GOT3 (cell line): ENCODE measurements at places on chromosomes 3 and 15.

- DNase-seq: no peak
Measured at GRCh38 chr3:13145826-13146642, 72.8 kb upstream of the IQSEC1 start.

GRCh38 chr15:38690719-38691332 is 126.2 kb upstream of the RASGRP1 start:
- DNase-seq: no peak

DNA sequence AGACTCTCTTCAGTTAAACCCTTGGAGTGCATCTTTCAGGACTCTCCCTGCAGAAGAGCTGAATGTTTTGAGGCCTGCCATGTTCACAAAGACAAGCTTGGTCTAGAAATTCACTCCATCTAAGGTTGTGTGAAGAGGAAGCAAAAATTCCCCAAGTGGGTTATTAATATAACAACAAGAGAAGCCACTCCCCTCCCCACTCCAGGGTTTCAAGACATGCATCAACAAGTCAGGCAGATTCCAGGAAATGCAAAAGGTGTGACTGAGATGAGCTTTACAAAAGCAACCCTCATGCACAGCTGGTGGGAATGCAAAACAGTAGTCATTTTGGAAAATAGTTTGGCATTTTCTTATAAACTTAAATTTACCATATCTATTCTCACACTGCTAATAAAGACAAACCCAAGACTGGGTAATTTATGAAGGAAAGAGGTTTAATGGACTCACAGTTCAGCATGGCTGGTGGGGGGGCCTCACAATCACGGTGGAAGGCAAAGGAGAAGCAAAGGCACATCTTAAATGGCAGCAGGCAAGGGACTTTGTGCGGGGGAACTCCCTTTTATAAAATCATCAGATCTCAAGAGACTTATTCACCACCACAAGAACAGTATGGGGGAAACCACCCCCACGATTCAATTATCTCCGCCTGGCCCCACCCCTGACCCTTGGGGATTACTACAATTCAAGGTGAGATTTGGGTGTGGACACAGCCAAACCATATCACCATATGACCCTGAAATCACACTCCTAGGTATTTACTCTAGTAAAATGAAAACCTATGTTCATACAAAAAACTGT is 31.3 kb downstream of the TARS3 start:
- no peak for DNase-seq

DNA sequence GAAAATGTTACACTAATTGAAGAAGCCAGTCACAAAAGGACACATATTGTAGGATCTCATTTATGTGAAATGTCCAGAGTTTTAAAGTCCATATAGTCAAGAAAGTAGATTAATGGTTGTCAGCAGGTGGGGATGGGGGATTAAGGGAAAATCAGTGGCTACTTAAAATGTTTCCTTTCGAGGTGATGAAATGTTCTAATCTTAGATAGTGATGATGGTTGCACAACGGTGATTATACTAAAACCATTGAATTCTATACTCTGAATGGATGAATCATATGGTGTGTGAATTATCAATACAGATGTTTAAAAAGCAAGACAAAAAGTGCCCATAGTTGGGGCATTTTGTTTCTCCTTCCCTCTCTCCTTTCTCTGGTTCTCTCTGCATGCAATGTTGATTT is 164.6 kb downstream of the ATG7 start:
- DNase-seq: no peak

DNA sequence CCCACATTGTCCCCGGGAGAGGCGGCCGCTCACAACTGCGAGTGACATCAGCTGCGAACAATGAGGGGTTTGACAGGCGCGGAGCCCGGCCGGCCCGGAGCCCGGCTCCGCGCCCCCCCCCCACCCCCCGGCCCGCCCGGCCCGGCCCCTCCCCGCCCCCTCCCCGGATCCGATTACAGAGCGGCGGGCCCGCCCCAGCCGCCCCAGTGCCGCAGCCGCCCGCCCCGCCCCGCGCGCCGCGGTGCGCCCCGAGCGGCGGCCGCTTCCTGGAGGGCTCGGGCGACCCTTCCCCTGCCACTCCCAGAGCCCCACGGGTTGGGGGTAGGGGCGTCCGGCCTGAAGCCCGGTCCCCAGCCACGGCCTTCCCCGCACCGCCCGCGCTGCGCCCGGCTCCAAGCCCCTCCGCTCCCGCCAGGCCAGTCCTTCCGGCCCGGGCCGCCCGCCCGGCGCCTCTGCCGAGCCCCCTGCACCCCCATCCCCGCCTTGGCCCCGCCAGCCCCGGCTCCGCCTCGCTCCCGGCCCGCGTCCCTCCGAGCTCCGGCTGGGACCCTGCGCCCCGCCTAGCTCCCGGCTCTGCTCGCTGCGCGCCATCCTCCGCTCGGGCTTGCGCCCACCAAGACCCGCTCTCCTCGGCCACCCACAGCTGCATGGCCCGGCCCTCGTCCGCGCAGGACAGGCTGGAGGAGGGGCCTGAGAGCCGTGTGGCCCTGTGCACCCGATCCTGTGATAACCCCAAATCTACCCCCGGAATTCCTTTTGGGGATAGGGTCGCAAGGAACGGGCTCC is at the start of gene PCBP4:
Gene PCBP4, minus strand, starts transcription at position 71 of the 786 bp plus-strand sequence. CDS start 6,214 bp downstream, outside the sequence.
- no peak for DNase-seq

GRCh38 chr3:127063916-127064315 is 81.0 kb downstream of the PLXNA1 start:
- DNase-seq: no peak

GRCh38 chr15:89660556-89660955 is 5.3 kb upstream of the KIF7 start:
- no peak for DNase-seq

DNA sequence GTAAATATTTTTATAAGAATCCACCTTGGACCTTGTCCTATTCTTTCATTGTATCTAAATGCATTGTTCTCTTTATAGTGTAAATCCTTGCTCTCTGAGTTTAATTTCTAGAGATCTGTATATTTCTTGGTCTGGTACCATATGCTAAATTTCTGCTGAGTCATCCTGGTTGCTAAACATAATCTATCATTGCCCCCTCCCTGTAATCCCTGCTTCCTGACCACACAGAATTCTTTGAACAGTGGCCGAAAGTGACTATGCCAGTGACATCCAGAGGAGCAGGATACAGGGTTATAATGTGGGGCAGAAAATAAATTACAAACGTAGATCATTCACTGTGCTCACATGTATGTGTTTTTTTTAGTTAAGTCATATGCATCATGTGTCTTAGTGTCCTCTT is 143.1 kb downstream of the DIPK2A start:
- DNase-seq: no peak

DNA sequence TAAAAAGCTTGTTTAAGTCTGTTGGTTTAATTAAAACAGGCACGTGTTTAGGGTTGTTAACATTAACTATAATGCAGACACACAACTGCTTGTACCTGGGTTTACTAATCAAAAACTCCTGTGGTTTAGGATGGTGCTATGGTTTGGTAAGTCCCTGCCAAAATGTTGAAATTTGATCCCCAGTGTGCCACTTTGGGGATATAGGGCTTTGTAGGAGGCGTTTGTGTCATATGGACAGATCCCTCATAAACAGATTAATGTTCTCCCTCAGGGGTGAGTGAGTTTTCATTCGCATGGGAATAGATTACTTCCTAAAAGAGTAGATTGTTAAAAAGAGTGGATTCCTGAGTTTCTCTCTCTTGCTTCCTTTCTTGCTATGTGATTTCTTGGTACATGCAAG is 18.7 kb upstream of the GK5 start:
- no peak for DNase-seq
